ENCODE measurements at places on chromosomes 6 and 20. TPM values are rescaled to one million over a fixed set of nuclear protein-coding genes. Genes with fewer than 3 reads are reported as not detected.

LST1 gene
- 20.4 TPM for total RNA-seq

CNKSR3 gene
- 0.09 TPM for total RNA-seq

PGK2 gene
- total RNA-seq: not detected

MAS1 gene
- not detected for total RNA-seq

TPD52L1 gene
- total RNA-seq: not detected

LRRC73 gene
- 0.76 TPM for total RNA-seq

RALY gene
- 126 TPM for total RNA-seq

ADGRF4 gene
- not detected for total RNA-seq

ULBP1 gene
- total RNA-seq: 0.15 TPM

DNA sequence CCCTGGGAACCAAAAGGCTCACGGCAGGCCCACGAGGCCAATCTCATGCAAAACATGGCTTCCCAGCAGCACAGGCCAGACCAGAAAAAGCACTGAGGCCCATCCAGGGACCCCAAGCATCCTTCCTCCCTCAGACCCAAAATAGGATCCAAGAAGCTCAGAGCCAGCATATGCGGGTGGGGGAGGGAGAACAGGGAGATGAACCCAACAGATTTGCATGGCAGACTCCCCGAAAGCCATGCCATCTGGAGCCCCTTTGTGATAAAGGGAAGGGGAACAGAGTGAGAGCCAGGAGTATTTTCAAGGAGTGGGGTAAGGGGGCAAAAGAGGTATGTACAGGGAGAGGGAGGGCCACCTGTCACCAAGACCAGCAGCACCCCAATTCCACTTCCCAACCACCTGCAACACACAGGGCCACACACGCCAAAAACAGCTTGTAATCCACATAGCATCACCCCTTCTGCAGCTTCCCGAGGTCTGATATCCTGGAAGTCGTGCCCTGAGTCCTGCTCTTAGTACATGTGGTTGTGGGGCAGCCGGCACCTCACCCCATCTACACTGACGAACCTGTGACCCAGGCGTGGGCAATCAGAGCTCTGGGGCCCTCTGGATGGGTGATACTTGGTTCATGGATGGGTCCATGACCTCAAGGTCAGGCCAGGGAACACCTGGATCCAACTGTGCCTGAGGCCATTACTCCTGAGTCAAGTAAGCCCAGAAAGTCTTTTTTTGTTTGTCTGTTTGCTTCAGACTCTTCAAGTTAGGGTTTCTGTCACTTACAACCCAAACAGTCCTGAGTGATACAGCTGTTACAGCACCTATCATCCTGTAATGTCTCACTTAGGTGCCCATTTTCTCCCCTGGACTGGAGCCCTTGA, 24.4 kb downstream of the PREX1 start:
- DNase-seq: no peak

DNA sequence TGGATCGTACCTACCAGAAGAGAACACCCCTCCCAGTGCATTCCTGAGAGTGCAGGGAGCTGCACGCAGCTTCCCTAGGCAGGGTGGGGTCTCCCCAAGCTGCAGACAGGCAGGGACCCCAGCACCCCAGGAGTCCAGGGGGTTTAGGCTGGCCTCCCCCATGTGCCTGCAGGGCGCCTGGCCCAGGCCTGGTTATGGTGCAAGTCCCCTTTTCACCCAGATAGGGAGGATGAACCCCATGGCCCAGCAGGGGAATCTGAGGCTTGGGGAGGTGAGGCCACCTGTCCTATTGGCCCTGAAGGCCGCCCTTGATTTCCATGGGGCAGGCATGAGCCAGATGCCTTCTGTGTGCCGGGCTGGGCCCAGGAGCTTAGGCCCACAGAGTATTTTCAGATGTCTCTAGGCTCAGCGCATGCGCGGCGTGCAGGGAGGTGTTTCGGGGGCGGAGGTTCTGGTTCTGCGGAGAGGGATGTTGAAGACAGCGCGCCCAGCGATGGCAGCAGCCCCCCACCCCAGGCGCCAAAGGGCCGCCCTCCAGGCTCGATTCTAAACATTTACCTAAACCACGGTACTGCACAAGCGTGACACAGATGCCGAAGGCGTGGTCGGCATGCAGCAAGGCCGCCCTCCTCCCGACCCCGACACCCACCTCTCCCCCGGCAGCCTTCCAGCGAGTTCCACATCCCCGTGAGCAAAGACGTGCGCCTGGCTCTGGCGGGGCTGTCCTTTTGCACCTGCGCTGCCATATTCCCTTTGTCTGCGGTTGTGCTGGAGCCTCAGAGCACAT, 29.4 kb downstream of the COL20A1 start:
- DNase-seq: no peak

DNA sequence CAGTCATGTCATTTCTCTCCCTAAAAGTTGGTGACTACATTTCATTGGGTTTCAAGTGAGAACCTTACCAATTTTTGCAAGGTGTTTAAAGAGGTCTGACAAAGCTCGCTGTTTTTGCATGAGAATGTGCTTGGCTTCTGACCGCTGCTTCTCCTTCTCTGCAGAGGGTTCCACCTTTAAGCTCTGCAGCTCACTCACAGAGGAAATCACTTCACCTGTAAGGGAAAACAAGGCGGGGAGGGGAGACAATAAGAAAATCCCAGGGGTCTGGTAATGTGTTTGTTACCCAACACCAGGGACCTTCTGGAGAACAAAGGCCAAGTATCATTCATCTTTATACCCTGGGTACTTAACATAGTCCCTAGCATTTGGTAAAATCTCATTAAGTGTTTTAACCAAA, 40.0 kb upstream of the LYRM2 start:
- no peak for DNase-seq

- no peak for DNase-seq
Measured at GRCh38 chr6:14134211-14134910, 16.8 kb downstream of the CD83 start.

- no peak for DNase-seq
Measured at GRCh38 chr20:34579979-34580940, 21.7 kb downstream of the MAP1LC3A start.

- DNase-seq: no peak
Measured at GRCh38 chr6:147704691-147705090, 196.2 kb downstream of the SAMD5 start.

GRCh38 chr20:32163951-32164350, 43.6 kb downstream of the PLAGL2 start:
- no peak for DNase-seq

DNA sequence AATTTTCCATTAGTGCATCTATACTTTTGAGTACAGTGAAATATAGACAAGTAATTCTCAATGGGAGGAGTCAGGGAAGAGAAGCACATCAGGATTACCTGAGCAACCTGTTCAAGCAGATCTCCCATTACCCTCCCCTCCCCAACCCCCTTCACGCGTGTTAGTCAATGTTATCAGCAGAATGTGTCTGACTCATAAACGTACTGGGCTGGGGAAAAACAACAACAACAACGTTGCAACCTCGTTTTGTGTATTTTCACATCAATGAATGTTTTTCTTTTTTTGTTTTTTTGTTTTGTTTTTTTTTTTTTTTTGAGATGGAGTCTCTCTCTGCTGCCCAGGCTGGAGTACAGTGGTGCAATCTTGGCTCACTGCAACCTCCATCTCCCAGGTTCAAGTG, 287.0 kb upstream of the STXBP5 start:
- DNase-seq: no peak

GRCh38 chr6:102907181-102907580, 1513.7 kb downstream of the GRIK2 start:
- no peak for DNase-seq

GRCh38 chr20:53914091-53914780, 156.2 kb downstream of the BCAS1 start:
- no peak for DNase-seq

- DNase-seq: no peak
Measured at GRCh38 chr6:72709431-72709830, 87.6 kb downstream of the KCNQ5 start.

DNA sequence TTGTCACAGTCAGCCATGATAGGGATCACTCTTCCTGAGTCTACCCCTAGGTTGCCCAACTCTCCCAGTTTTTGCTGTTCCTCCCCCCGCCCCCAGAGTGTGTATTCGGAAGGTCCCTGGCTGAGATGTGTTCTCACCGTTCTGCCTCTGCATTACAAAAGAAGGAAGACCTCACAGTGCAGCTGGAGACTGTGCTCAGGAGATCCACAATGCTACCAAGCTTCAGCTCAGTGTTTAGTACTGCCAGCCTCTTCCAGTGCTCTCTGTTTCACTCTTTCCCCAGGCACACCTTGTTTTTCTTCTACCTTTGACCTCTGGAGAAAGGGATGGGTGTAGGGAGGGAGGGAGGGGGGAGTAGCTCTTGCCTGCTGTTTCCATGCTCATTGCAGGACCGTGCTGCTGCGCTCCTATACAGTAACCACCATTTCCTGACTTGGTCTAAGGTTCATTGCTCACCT, 13.4 kb upstream of the MOCS1 start:
- DNase-seq: no peak

- no peak for DNase-seq
Measured at GRCh38 chr20:49247792-49248191, 28.6 kb downstream of the DDX27 start.

GRCh38 chr6:64930681-64931080, 776.3 kb downstream of the EYS start:
- DNase-seq: no peak

DNA sequence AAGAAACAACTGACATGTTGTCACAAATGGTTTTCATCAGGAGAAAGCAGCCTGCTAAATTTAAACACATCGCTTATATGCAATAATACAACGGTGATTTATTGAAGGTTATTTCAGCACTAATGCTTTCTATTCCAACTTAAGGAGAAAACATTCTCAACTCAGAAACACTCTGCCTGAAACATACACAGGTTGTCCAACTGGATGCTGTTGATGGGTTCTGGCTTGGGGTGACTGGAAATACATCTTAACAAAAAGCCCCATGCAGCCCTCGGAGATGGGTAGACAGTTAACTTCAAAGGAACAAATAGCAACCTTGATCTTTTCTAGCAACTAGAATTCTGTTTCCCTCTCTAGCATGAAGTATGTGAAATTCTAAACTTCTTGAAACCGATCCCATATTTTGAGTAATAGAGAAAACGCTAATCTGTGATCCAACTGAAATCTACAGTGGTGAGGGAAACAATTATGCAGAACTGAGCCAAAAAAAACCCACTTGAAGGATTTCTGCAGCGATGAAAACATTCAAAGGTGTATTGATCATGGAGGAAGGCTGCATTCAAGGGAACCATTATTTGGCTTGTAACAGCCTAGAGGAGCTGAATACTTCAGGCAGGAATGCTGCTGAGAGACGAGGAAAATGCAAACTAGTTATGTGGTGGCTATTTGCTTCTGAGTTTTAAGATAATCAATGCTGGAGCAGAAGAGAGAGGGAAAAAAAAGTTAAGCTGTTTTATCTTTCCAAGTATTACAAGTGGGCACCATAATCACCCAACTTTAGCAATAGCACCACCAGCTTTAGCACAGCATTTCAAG, 6.9 kb downstream of the ZMYND8 start:
- DNase-seq: no peak

DNA sequence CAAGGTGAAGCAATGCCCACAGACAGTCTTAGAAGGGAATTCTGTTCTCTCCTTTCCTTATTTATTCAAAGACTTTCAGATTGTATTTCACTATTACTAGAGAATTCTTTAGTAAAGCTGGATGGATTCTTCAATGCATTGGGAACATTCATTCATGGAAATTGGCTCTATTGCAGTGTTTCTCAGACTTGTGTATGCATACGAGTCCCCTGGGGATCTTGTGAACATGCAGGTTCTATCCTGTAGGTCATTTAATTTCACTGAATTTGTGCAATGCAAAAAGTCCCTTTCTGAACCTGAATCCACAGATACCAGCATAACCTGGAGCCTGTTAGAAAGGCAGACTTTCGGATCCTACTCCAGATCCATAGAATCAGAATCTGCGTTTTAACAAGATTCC, 160.9 kb upstream of the AHI1 start:
- DNase-seq: no peak

DNA sequence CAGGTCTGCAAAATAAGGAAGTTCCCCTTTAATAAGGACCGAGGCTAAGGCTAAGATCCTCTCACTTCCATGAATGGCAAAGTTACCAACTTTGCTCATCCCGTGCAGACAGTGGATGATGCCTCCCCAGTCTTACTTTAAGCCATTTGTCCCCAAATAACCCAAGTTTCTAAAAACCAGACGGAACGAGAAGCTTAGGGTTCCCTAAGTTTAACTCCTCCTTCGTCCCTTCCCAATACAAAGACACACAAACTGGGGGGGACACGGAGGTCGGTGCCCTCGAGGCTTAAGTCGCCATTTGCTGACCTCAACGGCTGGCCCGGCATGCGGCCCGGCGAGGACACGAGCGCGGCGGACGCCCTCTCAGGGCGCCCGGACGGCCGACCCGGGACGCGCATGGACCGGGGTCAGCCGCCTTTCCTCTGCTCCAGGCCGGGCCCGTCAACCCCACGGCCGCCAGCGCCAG, 527 bp downstream of the FBXO30 start:
- peak; percentile 2 for DNase-seq

DNA sequence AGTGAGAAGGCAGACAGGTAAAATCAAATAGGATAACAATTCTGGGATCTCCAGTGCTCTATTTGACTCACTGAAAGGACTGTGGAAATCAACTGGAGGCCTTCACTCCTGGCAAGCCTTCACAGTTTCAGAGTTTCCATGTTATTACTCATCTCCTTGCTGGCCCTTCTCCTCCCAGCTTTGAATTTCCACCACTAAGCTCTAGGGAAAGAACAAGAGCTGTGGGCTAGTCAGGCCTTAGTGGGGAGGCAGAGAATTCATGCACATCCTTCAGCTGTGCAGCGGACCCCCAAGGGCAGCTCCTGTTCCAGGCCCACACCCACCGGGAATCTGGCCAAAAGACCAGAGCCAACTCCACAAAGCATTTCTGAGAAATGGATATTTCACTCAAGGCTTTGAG, 26.0 kb downstream of the MYLIP start:
- no peak for DNase-seq

GRCh38 chr6:42120895-42121865, 21.2 kb downstream of the C6orf132 start:
- no peak for DNase-seq

GRCh38 chr6:169838346-169839028, 87.1 kb downstream of the ERMARD start:
- no peak for DNase-seq

DNA sequence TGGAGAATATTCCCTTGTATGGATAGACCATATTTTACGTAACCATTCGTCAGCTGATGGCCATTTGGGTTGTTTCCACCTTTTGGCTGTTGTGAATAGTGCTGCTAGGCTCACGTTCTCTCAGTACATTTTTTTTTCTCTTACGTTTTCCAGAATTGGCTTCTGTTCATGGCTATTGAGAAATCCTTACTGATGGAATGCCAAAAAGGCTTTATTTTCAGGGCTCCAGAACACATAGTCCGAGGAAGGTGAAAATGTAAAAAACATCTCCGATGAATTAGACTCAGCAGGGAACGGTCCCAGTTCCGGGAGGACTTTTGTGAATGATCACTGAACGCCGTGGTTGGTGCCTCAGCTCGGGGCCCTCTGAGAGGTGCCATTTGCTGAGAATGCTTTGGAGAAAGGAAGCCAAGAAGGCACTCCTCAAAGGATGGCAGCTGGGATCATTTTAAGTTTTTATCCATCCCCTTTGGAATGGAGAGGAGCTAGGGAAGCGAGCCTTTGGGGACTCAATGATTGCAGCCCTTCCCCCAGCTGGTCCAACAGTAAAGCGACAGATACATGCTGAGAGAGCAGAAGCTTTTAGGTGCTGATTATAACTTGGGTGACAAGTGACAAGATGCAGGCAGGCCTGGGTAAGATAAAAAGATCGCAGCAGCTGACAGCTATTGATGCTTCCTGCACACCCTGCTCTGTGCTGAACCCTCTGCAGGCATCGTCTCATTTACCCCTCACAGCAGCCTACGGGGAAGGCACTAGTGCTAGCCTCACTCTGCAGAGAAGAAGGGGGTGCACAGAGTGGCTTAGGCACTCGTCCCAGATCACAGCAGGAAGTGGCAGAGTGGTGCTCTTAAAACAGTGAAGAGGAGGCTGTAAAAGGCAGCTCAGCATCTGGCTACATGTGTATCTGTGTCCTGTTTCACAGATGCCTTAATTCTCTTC, 133.4 kb upstream of the KCNG1 start:
- no peak for DNase-seq

Measured in T-cell (primary cell).